Fibroblast of skin of scalp (primary cell): ENCODE measurements at places on chromosomes 1 and 21.

- DNase-seq = no peak
Measured at GRCh38 chr1:18530587-18531502, 50.1 kb downstream of the KLHDC7A start.

- peak; percentile 94 for DNase-seq
Measured at GRCh38 chr1:91650764-91651163, 150.1 kb downstream of the CDC7 start.

- DNase-seq = no peak
Measured at GRCh38 chr1:10850026-10850425, 53.6 kb upstream of the CASZ1 start.

- no peak for DNase-seq
Measured at GRCh38 chr1:65952696-65953095, 160.0 kb downstream of the PDE4B start.

- no peak for DNase-seq
Measured at GRCh38 chr21:41667136-41667535, 99.7 kb downstream of the RIPK4 start.

DNA sequence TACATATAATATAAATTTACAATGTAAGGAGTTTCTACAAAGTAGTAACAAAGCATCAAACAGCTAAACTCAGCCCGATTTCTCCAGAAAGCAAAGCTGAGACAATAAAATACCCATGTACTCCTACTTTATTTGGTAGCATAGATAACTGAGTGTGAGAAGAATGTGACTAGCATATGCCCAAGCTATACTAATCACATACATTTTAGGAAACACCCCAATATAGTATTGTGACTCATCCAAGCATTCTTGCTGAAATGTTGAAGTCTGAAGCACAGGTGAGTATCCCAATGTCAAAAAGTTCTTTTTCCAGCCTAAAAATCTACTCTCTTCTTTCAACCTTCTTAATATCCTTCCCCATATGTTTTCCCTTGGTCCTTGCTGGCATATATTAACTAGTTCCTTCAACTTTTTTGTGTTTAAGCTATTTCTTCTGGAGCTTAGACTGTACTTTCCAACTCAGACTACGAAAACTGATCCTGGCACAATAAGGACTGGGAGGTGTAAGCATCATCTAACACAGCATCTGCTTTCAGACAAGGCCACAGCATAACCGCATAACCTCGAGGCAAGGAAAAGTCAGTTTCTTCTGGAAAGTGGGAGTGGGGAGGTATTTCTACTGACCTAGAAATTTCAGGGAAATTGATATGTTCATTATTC lies 163.0 kb upstream of the RNPC3 start:
- DNase-seq = no peak

DNA sequence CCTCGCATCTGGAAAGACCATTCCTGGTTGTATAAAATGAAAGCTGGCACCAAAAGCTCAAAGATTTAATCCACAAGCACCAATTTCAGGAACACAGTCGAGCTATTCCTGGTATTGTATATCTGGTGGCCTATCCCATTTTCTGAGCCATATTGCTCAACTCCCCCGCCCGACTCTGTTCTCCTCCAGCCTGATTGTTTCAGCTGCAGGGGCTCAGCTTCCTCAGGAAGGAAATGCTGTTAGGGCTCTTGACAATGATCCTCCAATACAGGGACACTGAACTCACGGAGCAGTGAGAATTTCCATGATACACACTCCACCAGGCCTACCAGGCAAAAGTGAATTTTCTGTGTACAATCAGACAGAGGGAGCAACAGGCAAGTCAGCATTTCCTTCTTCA lies 16.9 kb upstream of the TDRD10 start:
- no peak for DNase-seq

GRCh38 chr1:226762988-226763904 lies 24.2 kb upstream of the ITPKB start:
- DNase-seq = no peak

- DNase-seq = no peak
Measured at GRCh38 chr1:54099061-54099610, 45.7 kb downstream of the TCEANC2 start.

- DNase-seq = peak; percentile 95
Measured at GRCh38 chr1:68496680-68497357, at the start of gene DEPDC1. Gene DEPDC1 (minus strand): TSS chr1:68497082. CDS start chr1:68496999, 83 bp downstream.

- no peak for DNase-seq
Measured at GRCh38 chr1:150066838-150067183, 765 bp upstream of the VPS45 start.
